ENCODE measurements at places on chromosomes 2 and 18.

DNA sequence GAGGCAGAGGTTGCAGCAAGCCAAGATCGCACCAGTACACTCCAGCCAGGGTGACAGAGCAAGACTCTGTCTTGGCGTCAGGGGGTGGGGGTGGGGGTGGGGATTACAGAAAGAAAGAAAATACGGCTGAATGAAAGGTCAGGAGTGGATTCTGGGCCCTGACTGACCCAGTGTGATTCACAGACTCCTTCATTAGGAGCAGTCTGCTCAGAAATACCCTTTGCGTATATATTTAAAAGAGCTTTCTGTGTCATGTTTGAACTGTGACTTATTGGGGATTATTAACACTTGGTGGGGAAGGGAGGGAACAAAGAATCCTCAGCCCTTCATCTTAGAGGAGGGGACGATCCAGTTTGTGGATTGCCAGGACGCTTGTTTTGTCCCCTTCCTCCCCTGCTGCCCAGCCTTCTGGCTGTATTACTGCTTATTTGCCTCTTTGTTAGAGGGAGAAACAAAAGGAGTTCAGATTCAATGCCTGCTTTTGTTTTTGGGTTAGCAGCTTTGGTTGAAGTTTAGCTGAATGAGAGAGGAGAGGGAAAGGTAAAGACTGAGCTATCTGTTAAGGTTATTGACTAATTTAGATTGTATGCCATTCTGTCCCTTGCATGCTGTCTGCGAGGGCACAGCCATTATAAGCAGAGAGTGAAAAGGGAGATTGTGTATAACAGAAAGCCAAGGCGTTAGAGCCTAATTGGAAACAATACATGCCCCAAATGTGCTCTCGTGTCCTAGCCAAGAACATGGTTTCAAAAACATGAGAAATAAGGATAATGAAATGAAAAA lies 118.3 kb downstream of the FMNL2 start:
- no peak for DNase-seq

DNA sequence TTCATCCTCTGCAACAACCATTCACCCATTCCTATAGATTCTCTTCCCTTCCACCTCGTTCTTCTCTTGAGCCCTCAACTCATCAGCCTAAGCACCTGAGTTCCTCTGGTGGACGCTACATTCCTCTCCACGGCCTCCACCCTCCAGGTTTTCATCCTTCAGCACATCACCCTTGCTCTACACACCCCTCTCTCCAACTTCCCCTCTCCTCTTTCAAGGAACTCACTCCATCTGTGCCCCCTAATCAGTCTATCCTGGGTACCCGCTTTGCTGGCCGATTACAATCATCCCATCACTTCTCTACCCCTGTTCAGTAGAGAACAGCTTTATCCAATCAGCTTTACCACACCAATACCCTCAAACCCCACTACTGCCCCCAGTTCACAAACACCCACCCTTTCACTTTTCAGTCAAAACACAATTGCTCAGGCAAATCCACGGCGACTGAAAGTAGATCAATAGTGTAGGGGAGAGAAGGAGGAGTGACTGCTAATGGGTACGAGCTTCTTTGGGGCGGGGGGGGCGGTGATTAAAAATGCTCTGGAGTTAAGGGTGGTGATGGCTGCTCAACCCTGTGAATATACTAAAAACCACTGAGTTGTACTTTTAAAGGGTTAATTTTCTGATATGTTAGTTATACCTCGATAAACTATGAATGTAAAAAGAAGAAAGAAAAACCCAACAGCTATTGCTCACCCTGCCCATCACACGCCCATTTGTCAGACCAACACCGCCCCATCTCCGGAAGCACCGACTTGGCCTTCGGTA lies 857 bp downstream of the DYM start:
- DNase-seq: peak; percentile 29

- DNase-seq: peak; percentile 57
These were observed 116.0 kb downstream of the CDC42EP3 start for GRCh38 chr2:37555457-37555856.

DNA sequence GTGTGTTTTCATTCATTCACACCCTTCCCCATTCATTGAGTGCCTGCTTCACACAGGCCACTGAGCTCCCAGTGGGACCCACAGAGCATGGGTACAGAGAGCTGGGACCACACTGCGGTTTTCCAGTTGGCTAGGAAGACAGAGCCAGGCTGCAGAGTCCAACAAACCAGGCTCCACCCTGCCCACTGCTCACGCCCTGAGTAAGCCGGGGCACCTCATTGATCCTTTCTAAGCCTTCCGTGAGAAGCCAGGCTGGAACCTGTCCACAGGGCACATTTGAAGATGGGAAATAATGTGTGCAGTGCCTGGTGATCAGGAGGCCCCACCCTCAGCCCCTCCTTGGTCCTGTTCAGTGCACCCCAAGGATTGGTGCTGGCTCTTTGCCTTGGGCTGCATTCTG lies 13.5 kb downstream of the KCNIP3 start:
- no peak for DNase-seq

GRCh38 chr2:39871291-39871761 lies 92.3 kb upstream of the THUMPD2 start:
- DNase-seq: no peak

DNA sequence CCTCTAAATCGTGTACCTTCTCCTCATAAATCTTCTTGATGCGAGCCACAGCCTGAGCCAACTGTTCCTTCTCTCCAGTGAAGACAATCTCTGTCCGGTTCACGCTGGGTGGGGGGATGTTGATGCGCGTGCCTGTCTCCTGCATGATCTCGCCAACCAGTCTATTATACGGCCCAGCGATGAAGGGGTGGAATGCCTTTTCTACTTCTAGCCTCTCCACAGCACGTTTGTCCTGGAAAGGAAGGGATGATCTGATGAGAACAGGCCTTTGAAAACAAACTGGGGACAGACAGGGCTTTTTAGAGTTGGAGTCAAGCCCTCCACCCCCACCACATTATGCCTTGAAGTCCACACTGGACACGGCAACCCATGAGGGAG lies 59.3 kb downstream of the HDLBP start:
- DNase-seq: no peak

DNA sequence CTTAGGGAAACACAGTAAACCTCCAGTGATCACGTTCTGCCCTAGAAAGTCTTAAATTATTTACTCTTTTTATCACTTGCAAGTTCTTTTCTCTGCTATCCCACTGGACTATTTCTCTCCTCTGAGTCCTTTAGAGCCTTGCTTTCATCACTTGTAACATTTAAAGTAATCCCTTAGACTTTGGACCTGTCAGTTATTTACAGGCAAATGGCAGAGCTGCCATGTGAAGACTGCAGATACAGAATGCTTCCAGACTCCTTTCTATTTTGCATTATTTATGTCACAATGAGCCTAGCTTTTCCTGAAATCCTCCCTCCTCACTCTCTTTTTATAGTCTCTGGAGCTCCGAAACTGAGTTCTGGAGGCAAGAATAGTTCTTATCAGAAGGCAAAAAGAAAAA lies 325.6 kb upstream of the TRIB2 start:
- DNase-seq: no peak

- no peak for DNase-seq
These were observed 38.0 kb downstream of the LINC00305 start for GRCh38 chr18:64110692-64111480.

DNA sequence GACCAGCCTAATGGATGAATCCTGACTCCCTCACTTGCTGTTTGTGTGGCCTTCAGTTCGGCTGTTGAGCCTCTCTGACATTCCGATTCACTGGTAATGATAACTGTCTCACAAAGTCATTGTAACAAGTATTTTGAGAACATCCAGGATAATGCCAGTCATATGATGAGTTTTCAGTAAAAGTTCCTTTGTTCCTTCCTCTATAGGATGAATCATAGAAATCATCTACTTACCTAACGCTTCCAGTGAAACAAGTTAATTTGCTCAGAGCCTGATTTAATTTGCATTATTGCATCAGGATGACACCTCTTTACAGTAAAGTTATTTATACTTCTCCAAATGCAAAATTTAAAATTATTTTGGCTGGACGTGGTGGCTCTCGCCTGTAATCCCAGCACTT lies 32.0 kb downstream of the RAB31 start:
- DNase-seq: no peak

GRCh38 chr2:190794790-190795189 lies 85.8 kb upstream of the GLS start:
- DNase-seq: no peak

DNA sequence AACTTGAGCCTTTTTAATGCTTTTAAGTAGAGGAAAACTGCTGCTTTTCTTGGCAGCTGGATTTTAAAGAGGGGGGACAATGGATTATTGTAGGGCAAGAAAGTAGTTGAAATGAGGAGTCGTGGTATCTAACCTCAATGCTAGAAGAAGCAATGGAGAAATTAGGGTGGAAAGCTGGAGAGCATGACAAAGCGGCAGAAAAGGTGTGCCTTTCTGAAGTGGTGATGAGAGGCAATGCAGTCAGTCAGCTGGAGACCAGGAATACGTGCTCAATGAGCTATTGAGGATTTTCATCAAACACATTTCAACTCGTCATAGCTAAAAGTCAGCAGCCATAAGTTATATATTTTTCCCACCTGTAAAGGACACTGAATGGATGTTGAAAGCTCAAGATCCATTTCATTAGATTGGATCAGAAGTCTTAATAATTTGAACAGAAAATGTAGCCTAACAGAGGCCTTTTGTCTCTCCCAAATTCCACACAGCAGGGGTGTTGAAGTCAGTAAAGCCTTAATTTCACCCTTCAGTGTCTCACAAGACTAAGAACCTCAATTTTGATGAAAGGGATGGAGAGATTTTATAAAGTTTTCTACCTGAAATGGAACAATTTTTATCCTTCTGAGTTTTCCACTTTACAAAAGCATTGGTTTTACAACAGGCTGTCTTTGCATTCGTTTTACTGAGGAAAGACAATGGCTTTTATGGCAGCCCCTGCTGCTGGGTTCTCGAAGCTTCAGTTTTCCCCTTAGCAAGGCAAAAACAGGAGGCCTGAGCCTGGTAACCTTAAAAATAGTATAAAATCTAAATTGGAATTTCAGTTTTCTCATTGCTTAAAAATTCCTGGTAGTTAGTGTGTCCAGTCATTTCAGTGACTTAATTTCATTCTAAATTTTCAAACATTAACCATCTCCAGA lies 131.1 kb downstream of the CCDC102B start:
- DNase-seq: no peak

- no peak for DNase-seq
These were observed 116.6 kb upstream of the PXDN start for GRCh38 chr2:1860931-1861330.

DNA sequence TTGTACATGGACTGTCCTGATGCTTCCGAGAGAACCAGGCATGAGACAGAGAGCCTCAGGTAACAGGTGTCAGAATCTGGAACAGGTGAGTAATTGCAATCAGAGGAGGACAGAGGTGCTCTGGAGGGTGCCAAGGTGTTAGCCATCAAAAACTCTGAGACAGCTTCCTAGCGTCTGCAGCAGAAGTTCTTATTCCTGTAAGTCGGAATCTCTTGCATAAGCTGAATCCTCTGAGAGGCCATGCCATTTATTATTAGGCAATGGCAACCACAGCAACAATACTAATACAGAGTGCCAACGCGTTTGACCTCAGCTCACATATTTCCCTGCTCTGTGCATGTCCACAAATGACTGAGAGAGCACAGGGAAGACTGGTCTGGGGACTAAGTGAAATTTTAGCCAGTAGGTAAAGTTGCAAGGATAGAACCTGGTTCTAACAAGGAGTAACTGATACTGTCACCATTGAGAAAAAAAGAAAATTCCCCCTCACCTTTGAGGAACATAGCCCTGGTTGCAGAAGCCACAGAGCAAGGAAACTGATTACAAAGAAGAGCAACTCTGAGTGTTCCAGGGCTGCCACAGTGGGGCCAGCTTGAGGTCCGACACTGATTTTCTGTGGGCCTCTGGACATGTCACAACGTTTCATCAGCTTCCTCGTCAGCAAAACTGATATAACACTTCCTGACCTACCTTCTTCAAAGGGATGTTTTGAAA lies 55.1 kb upstream of the ACSL3 start:
- peak; percentile 43 for DNase-seq

DNA sequence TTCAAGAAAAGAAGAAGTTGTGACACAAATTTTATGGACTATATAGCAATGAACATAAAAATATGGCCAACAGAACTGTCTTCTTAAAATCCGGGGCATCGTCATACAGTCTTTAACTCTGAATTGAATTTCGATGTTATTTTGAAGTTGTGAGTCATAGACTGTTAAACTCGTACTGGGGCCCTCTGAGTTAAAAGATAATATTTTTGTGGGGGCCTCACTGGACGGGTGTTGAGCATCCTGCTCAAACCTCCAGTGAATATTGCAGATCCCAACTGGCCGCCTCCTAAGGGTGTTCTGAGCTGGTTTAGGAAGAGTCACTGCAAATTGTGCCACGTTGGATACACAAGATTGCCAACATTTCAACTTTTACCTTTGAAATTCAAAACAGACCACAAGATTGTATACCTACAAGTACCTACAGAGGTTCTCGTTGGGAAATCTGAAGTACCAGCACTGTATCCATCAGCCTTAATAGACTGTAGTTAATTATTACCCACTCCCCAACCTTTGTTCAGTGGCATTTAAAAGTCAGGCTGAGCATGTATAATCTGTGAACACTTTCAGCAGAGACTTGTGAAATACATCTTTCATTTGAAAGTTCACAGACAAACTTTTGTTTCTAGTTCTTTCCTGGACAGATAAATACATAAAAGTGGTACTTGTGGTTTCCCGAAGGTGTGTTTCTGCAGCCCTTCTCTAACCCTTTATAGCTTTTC lies 27.8 kb downstream of the KLHL23 start:
- no peak for DNase-seq

GRCh38 chr2:160278879-160279177 lies 78.8 kb upstream of the ITGB6 start:
- DNase-seq: no peak

DNA sequence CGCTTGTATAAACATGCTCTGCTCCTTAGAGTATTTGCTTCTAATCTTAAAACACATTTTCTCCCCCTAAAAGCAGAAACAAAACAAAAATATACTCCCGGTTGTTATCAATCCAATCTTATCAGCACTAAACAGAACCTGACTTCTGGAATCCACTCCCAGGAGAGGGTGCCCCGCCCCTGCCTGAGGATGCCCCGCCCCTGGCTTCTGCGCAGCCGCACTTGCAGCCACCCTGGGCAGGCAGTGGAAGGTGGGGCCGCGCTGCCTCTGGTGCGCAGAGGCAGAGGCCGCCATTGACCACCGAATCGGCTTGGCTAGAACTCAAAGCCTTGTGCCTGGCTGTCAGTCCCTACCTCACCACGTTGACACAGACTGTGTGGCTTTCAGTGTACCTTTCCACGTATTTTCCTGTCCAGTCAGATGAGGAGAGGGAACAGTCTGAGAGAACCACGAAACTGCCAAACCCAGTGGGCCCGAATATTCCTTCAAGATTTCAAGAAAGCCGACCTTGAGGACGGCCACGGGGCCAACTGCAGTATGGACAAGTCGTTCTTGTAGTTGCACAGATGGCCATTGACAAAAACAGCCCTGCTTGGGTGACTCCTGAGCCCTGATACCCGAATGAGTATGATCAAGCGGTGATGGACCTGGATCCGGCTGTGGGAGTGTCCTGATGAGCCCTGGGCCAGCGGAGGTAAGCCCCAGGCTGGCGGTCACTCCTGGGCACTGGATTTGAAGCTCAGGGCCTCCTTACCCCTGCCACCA lies 46.2 kb upstream of the ARHGAP28 start:
- no peak for DNase-seq

- DNase-seq: no peak
These were observed 45.0 kb upstream of the ODC1 start for GRCh38 chr2:10493075-10493633.
